ENCODE measurements at places on chromosomes 16 and 17.

DNA sequence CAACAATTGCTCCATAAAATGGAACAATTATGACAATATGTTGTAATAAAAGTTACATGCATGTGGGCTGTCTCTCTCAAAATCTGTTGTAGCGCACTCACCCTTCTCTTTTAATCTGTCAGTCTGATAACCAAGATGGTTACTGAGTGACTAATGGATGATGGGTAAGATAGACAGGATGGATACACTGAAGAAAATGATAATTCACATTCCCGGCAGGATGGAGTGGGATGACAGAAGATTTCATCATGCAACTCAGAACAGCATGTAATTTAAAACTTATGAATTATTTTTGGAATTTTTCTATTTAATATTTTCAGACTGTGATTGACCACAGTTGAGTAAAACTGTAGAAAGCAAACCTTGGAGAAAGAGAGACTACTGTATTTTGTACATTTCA is 30.5 kb downstream of the CDH13 start:
- no peak for DNase-seq

DNA sequence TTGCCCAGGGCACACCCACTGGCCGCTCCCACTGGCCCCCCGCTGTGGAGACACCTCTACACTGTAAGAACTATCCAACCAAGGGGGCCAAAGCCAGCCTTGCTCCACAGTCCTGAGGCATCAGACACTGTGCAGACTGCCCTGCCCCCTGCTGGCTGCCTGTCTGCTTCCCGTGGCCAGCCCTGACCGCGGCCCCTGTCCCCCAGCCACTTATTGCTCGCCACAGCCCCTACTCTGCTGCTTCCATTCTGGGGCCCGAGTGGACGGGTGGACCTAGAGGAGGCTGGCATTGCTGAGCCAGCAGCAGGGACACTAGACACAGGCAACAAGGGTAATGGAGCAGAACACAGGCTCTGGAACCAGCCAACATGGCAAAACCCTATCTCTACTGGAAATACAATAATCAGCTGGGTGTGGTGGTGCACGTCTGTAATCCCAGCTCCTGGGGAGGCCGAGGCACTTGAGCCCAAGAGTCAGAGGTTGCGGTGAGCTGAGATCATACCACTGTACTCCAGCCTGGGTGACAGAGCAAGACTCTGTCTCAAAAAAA is 19.7 kb upstream of the LRRC37A3 start:
- DNase-seq, result peak; percentile 17

DNA sequence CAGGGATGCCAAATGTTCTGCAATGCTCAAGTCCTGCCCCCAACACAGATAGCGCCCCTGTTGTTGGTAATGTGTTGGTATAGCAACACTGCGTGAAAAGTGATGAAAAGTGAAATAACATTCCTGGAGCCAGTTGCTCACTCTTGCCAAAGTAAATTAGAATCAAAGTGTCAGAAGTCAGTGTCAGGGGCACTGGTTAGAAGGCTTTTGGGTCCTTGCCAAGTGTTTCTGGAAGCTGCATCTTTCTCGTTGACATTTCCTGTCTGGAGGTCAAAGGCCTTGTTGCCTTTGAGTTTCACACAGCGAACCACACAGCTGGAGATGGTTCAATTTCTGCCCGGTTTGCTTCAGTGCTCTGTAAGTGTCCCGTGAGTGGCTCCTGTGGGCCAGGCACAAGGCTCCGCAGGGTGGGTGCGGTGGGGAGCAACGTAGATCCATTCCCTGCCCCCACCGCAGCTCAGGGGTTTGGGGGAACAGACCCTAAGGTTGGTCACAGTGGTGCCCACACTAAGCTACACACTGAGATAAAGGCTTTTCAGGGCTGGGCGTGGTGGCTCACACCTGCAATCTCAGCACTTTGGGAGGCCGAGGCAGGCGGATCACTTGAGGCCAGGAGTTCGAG is 3.6 kb upstream of the SLC16A5 start:
- no peak for DNase-seq

DNA sequence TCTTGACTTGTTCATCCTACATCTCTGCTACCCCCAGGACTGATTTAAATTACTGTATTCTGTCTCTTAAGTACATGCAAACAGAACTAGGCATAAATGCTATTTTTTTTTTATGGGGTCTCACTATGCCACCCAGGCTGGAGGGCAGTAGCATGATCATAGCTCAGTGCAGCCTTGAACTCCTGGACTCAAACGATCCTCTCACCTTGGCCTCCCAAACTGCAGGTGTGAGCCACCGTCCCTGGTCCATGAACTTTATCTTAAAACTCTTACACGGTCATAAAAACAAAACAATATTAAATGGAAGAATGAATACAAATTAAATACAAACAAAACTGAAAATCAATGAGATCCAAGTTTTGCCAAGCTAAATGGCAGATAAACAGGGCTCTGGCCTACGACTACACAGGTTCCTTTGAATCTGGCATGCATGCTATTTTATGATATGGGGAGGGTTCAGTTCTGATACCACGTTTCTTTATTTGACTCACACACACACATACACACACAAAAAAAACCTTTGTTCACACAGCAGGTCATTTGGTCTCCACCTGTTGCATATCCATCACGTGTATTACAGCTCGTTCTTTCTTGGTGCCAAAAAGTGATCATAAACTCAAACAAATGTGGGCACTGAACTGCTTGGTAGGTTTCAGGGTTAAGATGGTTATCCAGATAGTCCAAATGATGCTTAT is 1.1 kb upstream of the PKD1L3 start:
- DNase-seq, result no peak

- DNase-seq, result no peak
Measured at GRCh38 chr16:82146957-82147356, 23.1 kb downstream of the MPHOSPH6 start.

DNA sequence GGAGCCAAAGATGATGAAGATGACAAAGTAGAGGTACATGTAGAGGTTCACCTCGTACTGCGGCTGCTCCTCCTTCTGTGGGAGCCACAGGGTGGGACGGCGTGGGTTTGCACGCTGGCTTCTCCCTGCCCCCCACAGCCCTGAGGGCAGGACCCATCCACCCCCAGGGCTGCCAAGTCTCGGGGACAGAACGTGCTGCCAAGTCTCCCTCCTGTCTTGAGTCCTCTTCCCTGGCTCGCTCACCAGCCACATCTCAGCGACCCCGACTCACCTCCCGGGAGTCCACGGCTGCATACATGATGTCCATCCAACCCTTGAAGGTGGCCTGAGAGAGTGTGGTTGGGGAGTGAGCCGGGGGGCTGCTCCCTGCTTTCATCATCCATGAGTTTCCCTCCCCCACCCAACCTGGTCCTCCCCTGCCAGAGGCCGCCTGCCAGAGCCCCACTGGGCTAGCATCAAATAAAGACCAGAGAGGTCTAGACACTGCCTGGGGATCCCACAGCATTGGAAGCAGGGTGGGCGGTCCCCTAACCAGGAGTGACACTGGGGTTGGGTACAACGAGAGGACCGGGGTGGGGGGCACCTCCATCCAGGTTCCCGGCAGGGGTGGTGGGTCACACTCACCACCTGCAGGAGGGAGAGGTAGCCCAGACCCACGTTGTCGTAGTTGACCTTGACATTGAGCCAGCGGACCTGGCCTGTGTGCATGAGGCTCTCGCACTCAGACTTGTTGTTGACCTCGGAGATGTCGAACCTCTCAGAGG is 12.8 kb upstream of the CD79B start:
- no peak for DNase-seq

GRCh38 chr16:660459-661183 is 7.3 kb upstream of the RHOT2 start:
- peak; percentile 58 for DNase-seq
